Suprapubic skin (tissue), 4 donors: ENCODE measurements at places on chromosomes 6 and 20.
A peak's percentile ranks its signal among the peaks of the same experiment; 100 is the strongest.

- DNase-seq = no peak
These were observed at the start of gene AKAP12 for GRCh38 chr6:151239603-151240035. Gene AKAP12 (plus strand): TSS chr6:151239967. CDS start chr6:151240563, 596 bp downstream.

GRCh38 chr6:105326833-105327770 is 75.8 kb downstream of the PREP start:
- DNase-seq = no peak

- DNase-seq = no peak
These were observed 70.6 kb downstream of the CTNNBL1 start for GRCh38 chr20:37764333-37764935.

DNA sequence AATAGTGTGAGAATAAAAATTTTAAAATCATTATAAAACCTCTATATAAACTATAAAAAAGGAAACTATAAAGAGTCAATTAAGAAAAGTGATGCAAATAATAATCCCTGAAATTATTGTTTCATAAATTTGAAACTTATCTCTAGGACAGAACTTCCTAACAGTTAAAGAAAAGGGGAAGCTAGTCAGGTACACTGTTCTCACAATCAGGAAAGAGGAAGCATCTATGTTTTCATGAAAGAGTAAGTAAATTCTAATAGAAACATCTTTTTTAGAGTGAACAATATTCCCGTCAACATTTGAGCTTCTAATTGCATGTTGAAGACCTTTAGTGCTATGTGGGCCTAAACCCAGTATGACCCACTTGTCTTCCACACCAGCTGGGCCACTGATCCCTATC is 1.2 kb upstream of the ADGRF1 start:
- no peak for DNase-seq

- DNase-seq = no peak
These were observed 18.3 kb downstream of the KIAA1586 start for GRCh38 chr6:57064809-57065208.

DNA sequence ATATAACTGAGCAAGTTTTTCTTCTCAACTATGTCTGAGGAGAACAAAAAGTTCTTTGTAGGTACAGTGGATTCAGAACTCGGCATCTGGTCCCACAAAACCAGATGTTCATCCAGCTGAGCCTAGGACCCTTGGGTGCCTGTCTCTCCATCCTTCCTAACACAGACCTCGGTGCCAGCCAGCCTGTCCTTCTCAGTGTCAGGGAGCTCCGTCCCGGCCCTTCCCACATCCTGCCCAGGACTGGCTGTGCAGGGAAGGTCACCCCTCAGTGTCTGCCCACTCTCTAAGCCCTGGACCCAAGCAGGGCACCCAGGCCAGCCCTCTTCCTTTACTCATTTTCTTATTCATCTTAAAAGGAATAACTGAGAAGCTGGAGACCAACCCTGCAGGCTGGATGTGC is 32.0 kb upstream of the AGPAT4 start:
- DNase-seq = no peak

- DNase-seq = no peak
These were observed 91.7 kb upstream of the MAP3K4 start for GRCh38 chr6:160899671-160900430.

- no peak for DNase-seq
These were observed 106.5 kb upstream of the GMDS start for GRCh38 chr6:2351807-2352431.

DNA sequence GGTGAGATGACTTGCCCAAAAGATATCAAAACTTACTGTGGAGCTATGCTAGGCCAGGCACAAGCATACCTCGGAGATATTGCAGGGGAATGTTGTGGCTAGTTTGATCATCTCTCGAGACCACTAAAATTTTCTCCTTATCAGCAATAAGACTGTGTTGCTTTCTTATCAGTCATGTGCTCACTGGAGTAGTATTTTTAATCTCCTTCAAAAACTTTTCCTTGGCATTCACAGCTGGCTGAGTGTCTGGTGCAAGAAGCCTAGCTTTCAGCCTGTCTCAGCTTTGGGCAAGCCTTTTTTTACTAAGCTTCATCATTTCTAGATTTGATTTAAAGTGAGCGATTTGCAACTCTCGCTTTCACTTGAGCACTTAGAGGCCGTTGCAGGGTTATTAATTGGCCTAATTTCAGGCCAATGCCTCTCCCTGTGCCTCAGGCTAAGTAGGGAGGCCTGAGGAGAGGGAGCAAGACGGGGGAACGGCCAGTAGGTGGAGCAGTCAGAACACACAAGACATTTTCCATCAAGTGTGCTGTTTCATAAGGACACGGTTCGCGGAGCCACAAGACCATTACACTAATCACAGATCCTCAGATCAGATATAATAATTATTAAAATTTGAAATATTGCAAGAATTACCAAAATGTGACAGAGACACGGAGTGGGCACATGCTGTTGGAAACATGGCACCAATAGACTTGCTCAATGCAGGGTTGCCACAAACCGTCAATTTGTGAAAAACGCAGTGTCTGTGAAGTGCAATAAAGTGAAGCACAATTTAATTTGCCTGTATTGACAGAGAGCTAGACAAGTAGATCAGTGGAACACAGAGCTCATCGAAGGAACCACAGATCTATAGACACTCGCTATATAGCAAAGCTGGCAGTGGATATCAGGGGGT is 106.8 kb upstream of the SIRPG start:
- peak; percentile 78 for DNase-seq

- no peak for DNase-seq
These were observed 108.2 kb downstream of the NOL4L start for GRCh38 chr20:32476684-32477593.

DNA sequence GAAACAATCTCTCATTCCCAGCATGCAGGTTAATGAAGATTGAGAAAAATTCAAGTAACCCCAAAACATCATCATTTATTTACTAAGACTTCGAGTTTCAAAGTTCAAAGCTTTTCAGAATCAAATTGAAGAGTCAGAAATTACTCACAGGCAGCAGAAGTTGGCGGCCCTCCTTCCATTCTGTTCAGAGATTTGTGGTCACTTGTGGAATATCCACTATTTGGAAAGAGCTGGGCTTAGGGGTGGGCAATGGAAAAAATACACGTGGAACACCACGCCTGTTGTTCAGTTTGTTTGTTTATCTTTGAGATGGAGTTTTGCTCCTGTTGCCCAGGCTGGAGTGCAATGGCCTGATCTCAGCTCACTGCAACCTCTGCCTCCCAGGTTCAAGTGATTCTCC is 108.6 kb upstream of the NAA20 start:
- no peak for DNase-seq

DNA sequence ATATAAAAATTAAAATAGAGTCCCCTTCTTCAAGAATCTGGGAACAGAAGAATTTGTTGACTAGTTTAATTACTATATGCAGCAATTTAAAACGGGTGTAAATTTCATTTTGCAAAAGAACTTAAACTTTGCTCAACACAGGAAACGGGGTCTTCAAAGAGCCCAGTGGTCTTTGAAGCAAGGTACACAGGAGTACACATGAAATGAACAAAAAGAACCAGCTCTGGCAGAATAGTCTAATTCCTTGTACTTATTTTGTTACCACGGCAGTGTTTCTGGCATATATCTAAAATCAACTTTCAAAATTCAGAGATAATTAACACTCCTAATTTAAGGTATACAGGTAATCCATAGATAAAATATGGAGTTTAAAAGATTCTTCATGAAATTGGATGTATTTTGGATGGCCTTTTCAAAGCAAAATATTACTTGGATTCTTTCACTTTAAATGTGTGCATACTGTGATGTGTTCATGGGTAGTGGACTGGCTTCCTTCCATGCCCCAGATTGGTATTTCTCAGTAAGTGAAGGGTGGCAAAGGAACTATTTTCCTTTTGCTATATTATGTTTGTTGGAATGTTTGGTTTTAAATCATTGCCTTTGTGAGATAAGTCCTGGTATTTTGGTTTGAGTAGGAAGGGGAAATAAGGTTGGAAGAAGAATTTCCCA is 96.8 kb upstream of the THEMIS start:
- no peak for DNase-seq

DNA sequence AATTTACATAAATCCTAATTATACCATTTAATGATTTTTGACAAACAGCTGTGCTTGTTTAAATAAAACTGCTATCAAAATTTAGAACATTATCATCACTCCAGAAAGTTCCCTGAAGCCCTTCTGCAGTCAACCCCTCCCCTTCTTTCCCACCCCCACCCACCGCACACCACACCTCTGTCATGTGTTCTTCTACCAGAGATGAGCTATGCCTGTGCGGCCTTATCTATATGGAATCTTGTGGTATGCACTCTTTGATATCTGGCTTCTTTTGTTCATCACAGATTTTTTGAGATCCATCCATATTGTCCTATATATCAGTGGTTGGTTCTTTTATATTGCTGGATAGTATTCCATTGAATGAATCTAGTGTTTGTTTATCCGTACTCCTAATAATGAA is 7.2 kb downstream of the MYLIP start:
- DNase-seq = no peak

- no peak for DNase-seq
These were observed 6.3 kb downstream of the PPP1R14C start for GRCh38 chr6:150149146-150149545.

DNA sequence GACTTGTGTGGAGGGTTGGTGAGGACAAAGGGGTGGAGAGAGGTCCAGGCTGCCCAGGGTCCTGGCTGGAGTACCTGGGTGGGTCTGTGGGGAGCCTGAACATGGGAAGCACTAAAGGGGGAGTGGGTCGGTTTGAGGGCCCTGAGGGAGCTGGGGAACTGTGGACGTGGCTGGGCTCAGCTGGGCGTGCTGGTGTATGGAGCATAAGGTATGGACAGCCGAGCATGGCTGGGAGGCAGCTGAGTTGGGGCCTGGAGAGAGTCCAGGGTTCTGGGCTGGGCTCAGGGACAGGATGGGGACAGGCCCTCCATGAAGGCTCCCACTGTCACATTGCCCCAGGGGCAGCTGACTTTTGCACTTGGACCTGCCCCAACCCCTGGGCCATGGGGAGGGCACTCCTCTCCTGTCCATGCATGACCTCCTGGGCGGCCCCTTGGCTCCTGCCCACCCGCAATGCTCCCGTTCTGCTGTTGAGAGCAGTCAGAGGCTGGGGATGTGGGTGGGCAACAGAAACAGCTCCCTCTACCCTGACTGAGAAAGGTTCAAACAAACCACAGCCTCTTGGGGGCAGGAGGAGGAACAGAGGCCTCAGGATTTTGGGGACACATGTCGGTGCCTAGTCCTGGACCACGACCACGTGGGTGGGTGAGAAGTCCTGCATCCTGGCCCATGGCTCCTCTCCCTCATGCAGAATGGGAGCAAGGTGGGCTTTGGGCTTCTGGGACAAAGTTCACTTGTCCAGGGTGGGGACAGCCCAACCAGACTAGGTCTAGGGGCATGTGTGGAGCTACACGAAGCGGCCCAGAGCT is 4.5 kb downstream of the C20orf204 start:
- DNase-seq = no peak

- DNase-seq = no peak
These were observed 92.4 kb downstream of the NCR2 start for GRCh38 chr6:41427642-41428335.

DNA sequence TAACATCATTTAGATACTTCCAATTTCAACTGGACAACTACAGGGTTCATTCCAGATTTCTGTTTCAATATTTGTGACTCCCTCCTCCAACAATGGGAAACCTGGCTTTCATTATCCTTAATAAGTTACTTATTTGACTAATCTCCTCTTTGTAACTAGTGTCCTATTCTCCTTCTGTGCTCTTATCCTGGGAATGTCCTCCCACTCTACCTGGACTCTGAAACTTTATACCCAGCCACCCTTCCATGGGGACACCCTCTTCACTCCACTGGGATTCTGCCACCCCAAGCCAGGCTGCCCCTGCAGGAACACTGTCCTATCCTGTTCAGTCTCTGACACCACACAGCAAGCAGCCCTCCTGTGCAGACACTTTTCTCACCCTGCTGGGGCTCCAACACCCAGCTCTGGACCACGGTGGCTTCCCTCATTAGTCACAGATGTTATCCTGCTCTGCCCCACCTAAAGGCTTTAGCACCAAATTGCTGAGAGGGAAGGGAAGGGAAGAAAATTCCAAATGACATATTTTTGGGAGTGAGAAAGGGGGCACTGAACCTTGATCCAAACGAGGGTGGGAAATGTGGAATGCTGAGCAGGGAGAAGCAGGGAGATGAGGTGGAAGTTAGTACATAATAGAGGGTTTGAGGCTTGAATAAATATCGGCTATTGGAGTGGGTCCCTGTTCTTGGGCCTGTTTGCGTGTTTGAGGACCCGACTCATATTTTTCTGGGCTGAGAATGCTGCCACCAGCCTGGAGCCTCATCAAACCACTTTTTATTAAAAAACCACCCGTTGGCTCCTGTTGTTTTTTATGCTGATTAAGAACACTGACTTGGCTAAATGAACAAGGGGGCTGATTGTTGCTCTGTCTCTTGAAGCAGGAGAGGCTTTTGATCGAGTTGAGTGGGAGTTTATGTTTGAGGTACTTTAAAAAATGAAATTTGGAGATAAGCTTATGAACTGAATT is 54.0 kb upstream of the AKIRIN2 start:
- DNase-seq = no peak

GRCh38 chr20:55961376-55962330 is 43.7 kb downstream of the CBLN4 start:
- no peak for DNase-seq

- no peak for DNase-seq
These were observed 370.1 kb downstream of the BTBD9 start for GRCh38 chr6:38269461-38270172.

DNA sequence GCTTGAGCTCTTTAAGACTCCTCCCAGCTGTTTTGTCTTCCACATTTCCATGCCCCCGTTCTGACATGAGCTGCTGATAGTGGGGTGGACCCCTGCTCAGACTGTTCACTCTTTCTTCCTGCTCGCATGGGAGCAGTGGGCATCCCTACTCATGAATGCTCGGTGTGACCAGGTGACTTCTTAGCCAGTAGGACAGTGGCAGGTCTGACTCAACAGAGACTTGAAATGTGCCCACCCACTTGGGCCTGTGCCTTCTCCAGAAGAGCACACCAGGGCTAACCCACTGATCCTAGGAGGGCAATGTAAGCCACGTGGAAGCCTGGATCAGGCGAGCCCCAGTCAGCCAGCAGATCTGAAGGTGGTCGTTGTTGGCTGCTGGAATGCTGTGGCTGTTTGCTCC is 582.0 kb downstream of the QKI start:
- DNase-seq = no peak
